ENCODE measurements at places on chromosomes 3 and 15.

GRCh38 chr3:112482675-112483074 lies 16.6 kb downstream of the BTLA start:
- no peak for DNase-seq

DNA sequence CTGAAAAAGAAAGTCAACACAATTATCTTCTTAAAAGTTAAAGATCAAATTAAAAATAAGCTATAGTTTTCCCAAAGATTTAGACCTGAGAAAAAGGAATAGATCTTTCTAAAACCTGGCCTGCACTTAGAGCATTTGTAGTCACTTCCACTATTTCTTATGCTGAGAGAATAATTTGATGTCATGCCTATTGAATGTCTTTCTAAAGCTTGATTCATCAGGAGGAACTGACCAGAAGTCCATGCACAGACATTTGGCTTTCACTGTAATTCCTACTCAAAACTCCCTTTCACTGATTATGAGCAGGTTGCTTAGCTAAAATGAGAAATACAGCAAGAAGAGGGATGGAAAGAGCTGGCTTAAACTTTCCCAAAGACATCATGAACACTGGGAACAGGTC lies 4.3 kb downstream of the GREM1 start:
- no peak for DNase-seq

- DNase-seq: no peak
Observed at GRCh38 chr3:100411091-100411982, 10.0 kb downstream of the LNP1 start.

- no peak for DNase-seq
Observed at GRCh38 chr3:17151598-17152373, 267.0 kb downstream of the PLCL2 start.

DNA sequence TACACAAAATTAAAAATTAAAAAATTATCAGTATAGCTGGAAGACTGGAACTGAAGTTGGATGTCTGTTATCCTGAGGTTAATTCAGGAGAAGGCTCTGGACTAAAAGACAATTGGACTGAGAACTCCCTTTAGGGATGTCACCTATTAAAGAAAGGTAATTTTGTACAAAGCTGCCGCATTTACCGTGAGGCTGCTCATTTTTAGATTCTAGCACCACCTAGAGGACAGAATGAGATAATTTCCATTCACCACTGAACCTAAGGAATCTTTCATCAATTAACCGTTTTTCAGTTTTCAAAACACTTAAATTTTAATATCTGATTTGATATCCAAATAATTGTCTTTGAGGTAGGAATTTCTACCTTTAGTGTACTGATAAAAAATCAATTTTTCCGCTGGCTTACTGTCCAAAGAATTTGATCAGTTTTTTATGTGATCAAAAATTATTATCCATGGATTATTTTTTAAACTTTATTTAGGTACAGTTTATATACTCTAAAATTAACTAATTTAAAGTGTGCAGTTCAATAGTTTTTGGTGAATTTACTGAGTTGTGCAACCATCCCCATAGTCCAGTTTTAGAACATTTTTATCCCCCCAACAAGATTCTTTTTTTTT lies 106.7 kb upstream of the TNIK start:
- peak; percentile 74 for DNase-seq

GRCh38 chr15:43901495-43901894 lies 74.7 kb downstream of the WDR76 start:
- no peak for DNase-seq

DNA sequence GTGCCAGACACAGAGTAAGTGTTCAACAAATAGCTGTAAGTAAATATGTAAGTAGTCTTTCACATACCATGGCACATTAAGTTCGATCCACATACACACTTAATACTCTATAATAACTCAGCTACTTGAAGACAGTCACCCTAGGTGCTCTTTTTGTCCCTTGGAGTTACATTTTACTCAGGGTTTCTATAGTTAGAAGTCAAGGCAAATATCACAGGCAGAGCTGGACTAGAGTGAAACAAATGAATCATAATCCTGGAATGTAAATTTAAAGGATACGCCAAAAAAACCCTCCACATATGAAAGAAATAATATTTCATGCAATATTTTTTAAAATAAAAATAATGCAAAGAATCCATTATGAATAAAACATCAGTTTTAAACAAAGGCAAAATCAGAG lies 461.8 kb downstream of the MAGI1 start:
- peak; percentile 53 for DNase-seq

DNA sequence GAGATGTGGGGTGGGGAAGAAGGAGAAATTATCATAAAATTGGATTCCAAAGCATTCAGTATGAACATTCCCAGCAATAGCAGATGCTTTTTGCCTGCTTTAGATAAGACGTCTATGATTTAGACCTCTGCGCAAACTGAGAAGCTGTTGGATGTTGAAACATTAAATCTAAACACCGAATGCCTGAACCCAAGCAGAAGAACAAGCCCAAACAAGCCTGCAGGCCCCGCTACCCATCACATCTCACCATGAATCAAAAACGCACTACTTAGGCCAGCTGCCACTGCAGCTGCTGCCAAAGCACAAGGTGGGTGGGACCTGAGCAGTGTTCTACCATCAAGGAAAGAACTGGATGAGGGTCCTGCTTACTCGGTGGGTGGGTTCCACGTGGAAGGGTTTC lies 24.4 kb upstream of the THBS1 start:
- DNase-seq: no peak

GRCh38 chr15:27339138-27339537 lies 368.2 kb downstream of the GABRG3 start:
- no peak for DNase-seq

GRCh38 chr15:31001702-31002101 lies 10.3 kb upstream of the MTMR10 start:
- DNase-seq: no peak

GRCh38 chr3:169865176-169865767 lies 4.5 kb downstream of the LRRC31 start:
- DNase-seq: no peak

GRCh38 chr15:33029109-33029652 lies 165.3 kb downstream of the FMN1 start:
- DNase-seq: no peak

- DNase-seq: no peak
Observed at GRCh38 chr3:195182470-195182795, 88.5 kb downstream of the XXYLT1 start.

- DNase-seq: no peak
Observed at GRCh38 chr3:172279191-172279640, 169.0 kb downstream of the GHSR start.

GRCh38 chr15:100725121-100726069 lies 123.0 kb downstream of the ASB7 start:
- no peak for DNase-seq

DNA sequence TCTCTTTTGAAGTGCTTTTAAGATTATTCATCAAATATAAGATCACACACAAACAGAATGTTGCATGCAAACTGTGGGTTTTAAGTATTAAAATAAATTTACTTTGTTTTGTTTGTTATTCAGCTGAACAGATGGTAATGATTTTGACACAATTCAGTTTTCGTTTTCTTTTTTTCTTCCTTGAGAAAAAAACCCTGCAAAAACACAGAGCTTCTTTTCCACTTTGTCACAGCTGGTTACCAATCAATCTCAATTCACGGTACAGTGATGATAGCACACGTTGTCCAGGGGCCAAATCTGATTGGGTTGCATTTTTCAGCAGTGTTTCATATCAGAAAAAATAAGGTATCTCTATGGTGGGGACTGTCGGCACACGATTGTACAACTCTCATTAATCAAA lies 473.6 kb downstream of the ROBO2 start:
- peak; percentile 63 for DNase-seq

DNA sequence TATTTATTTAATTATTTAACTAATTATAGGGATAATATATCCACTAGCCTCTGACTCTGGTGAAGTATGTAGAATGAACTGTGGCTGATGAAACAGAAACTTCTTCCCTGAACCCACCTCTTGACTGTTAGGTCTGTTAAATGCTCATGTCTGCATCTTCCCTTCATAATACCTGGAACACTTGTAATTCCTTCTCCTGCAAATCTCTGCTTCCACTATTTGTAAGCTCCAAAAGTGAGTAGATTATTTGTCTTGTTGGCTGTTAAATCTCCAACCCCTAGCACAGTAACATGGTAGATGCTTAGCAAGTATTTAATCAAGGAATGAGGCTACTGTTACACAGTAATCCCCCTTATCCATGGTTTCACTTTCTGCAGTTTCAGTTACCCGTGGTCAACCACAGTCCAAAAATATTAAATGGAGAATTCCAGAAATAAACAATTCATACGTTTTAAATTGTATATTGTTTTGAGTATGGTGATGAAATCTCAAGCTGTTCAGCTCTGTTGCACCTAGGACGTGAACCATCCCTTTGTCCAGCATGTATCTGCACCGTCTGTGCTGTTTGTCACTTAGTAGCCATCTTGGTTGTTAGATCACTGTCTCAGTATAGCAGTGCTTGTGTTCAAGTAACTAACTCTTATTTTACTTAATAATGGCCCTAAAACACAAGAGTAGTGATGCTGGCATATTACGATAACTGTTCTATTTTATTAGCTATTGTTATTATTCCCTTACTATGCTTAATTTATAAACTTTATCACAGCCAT lies 5.7 kb downstream of the TTBK2 start:
- no peak for DNase-seq

DNA sequence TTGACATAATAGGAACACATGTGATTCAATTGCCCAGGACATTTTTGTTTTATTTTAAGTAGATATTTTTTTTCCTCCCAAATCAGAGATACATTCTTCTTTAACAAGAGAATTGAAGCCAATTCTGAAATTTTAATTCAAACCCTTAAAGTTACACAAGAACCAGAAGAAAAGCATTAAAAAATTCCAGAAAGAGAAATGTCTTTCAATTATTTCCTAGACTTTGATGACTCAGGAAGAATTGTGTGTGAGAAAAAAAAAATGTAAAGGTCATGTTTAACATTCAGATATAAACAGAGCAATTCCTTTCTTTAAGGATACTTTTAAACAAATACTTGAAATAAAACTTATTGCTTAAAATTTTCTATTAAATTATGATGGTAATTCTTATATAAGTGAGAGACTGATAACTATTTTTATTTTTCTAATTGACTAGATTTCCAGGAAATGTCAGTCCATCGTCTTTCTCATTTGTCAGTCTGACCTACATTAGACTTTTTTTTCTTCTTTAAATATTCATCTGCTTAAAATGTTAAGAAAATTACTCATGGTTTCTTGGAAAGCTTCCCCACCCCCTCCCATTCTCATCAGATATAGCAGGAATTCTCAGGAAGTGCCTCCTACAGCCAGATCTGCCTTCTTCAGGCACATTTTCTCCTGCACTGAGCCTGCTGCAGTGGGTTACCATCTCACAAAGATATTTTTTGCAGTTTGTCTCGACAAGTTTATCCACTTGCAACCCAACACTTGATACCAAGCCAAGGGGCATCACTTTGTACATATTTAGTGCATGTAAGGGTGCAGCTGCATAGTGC lies 261.8 kb upstream of the CBLB start:
- DNase-seq: peak; percentile 42

- DNase-seq: no peak
Observed at GRCh38 chr3:49665822-49666519, 8.2 kb upstream of the APEH start.

- no peak for DNase-seq
Observed at GRCh38 chr3:120369037-120369467, 19.9 kb upstream of the LRRC58 start.

- DNase-seq: no peak
Observed at GRCh38 chr3:135731546-135731945, 234.0 kb upstream of the PPP2R3A start.

DNA sequence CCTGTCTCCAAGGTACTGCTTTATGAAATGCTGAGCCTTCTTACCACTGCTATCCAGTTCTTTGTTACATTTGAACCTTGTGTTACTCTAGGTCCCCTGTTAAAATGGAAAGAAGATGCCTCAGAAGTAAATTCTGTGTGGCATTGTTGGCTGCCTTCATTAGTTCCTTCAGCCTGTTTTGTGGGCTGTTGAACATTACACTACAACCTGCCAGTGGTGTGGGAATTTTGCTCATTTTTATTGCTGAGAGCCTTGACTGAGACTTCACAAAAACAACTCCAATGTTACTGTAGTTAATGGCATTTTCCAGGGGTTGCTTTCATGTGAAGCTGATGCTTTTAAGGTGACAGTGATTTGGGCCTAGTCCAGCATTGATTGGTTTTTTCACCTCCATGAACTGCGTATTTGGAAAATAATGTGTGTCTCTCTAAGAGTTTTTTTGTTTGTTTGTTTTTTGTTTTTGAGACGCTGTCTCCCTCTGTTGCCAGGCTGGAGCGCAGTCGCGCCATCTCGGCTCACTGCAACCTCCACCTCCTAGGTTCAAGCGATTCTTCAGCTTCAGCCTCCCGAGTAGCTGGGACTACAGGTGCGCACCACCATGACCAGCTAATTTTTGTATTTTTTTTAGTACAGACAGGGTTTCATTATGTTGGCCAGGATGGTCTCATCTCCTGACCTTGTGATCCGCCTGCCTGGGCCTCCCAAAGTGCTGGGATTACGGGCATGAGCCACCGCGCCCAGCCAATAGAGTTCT lies 4.3 kb downstream of the MAPK6 start:
- DNase-seq: no peak

- DNase-seq: peak; percentile 78
Observed at GRCh38 chr3:49867871-49868321, 1.8 kb downstream of the CAMKV start.

- DNase-seq: no peak
Observed at GRCh38 chr3:21481991-21482390, 269.0 kb downstream of the ZNF385D start.

- peak; percentile 85 for DNase-seq
Observed at GRCh38 chr3:134650431-134651346, at the start of gene KY. KY (minus strand) TSS chr3:134651022; CDS start chr3:134650960, 62 bp downstream.

GRCh38 chr3:117600112-117600511 lies 890.5 kb downstream of the TUSC7 start:
- no peak for DNase-seq

GRCh38 chr15:48427960-48428547 lies 96.8 kb downstream of the DUT start:
- no peak for DNase-seq

- no peak for DNase-seq
Observed at GRCh38 chr3:192884777-192885773, 32.6 kb downstream of the MB21D2 start.

GRCh38 chr15:101104141-101104540 lies 147.7 kb downstream of the CHSY1 start:
- DNase-seq: no peak
